Stimulated activated CD8-positive, alpha-beta memory T cell treated with anti-CD3 and anti-CD28 coated beads, Interleukin-15, amount 100 ng/mL, for 48 hours (primary cell): ENCODE measurements at places on chromosomes 2 and 18.

GRCh38 chr2:24454294-24454693, 36.8 kb upstream of the NCOA1 start:
- DNase-seq, result no peak

DNA sequence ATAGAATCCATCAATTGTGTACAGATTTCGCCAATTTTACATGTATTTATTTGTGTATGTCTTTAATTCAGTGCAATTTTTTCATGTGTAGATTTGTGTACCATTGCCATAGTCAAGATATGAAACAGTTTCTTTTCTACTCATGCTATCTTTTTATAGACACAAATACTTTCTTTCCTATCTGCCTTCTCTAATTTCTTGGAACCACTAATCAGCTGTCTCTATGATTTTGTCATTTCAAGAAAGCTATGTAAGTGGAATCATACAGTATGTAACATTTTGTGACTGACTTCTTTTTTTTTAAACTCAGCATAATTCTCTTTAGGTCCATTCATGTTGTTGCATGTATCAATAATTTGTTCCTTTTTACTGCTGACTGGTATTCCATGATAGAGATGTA, 33.3 kb downstream of the KIAA1328 start:
- no peak for DNase-seq

- no peak for DNase-seq
Observed at GRCh38 chr2:228853151-228853550, 417.9 kb downstream of the PID1 start.

GRCh38 chr2:195636890-195637289, 20.1 kb upstream of the SLC39A10 start:
- DNase-seq, result no peak
